ENCODE measurements at places on chromosomes 16 and 17.
A peak's percentile ranks its signal among the peaks of the same experiment; 100 is the strongest.

- DNase-seq: no peak
Measured at GRCh38 chr17:82050152-82050760, 1.4 kb downstream of the RFNG start.

DNA sequence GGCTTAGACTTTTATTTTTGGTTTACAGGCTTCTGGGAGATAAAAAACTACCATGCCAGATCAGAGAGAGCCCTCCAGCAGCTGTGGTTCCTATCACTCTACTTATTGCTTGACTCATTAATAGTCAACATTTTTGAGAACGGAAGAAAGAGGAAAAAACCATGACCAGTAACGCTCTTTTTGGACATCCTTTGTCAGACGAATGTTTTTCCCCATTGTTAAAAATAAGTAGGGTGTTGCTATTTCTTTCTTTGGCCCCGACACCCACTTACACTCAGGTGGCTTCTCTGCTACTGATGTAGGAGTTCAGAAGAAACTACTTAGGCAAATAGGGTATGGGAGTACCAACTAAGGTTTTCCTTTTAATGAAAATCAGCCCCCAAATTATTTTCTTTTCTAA is 27.5 kb downstream of the TVP23A start:
- no peak for DNase-seq

- no peak for DNase-seq
Measured at GRCh38 chr16:89172171-89172527, 601 bp downstream of the CDH15 start.

GRCh38 chr16:1770328-1771187 is 785 bp downstream of the NME3 start:
- DNase-seq: no peak

DNA sequence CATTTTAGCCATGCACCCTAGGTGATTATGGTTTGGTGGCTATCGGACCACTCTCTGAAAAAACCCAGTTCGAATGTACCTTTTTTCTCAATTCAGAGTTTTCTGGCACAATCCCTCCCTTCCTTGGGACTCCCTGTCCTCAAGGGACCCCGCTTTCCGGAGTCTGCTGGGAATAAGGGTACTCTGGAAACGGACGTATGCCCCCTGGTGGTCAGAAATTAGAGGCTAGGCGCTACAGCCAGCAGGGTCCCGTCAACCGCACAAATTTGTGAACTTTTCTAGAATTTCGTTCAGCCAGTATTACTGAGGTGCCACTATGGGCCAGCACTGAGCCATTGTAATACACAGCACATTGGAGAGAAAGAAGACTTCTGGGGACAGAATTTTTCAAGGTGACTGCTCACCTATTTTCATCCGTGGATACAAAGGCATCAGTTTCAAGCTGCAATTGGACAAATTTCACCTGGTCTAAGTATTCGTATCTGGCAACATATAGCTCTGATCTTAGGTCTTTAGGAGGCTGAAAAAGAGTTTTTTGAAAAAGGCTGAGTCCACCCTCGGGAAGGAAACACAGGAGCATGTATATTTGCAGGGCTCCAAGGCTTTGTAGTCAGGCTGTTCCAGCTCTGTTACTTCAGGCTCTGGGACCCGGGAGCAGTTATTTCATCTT is 27.1 kb upstream of the CRYBA1 start:
- DNase-seq: peak; percentile 61
